ENCODE measurements at places on chromosomes 6 and 20.

- DNase-seq, result no peak
These were observed 1.9 kb downstream of the CALHM5 start for GRCh38 chr6:116513224-116513875.

GRCh38 chr20:16747291-16747811 is 807 bp upstream of the OTOR start:
- DNase-seq, result no peak

DNA sequence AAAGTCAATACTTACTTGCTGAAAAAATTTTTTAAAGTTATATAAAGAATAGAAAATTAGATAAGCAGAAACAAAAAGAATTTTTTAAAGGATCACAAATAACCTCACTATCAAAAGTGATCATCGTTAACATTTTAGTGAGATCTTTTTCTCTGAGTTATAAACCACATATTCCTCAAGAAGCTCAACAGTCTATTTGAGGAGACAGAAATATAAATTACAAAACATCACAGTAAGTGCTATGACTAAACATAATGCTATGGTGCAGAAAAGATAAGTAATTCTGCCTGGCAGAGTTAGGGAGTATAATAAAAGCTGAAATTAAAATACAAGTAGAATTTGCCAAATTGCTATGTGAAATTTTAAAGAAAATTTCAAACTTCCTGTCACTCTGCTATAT is 226.7 kb downstream of the LMBRD1 start:
- DNase-seq, result no peak

- no peak for DNase-seq
These were observed 118.3 kb upstream of the ECI2 start for GRCh38 chr6:4253604-4254231.

DNA sequence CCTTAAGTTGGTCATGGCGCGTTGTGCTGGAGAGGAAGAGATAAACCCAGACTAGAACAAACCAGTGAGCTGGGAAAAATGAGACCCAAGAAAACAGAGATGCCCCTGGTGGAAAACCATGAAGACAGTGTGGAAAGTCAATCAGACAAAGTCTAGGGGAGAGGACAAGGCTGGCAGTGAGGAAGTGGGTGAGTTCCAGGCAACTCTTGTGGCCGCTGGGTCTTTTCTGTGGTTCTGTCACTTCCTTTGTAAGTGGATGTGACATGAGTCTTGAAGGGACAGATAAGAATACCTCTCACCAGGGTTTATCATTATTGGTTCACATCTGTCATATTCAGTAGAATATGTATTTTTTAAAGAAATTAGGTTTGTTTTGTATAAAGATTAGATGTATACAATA is 738.4 kb downstream of the DHX35 start:
- DNase-seq, result no peak

- no peak for DNase-seq
These were observed 5.2 kb downstream of the TXNDC5 start for GRCh38 chr6:7905416-7905815.
